ENCODE measurements at places on chromosomes 3 and 15.

- DNase-seq = no peak
Measured at GRCh38 chr3:33488246-33488645, 48.0 kb upstream of the UBP1 start.

DNA sequence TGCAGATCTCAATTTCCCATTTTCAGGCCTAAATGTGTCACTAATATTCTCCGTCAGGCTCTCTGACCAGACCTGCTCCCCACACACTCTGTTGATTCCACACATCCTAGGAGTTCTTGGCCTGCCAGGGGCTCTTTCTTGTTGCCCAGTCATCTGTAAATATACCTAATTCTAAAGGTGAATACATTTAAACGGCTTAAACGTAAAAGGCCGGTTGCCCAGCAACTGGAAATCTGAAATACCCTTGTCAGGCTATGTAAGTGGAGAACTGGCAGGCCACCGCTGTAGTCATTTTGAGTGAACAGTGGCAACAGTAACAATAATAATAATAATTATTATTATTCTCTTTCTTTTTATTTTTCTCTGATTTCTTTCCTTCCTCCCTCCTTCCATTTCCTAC, 302.7 kb downstream of the AGBL1 start:
- no peak for DNase-seq

DNA sequence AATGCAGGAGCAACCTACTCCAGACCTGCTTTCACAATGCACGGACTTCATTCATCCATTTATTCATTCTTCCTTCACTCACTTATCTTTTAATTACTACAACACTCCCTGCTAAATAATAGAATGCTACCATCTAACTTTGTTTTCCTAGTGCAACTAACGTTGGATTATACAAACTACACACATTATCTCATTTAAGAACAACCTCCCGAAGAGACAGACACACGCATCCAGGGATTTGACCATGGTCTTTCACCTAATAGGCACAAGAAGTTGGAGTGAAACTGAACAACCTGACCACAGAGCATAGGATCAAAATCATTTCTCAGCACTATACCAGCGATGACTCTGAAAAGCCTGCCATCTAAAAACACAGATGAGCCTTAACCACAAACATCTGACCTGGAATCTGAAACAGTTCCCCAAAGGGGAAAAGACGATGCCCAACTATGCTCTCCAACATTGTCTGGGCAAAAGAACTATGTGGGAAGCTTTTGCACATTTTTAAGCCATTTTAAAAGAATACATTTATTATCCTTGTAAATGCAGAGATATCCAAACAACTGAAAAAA, 21.0 kb downstream of the ZNF385D start:
- DNase-seq = no peak

- DNase-seq = no peak
Measured at GRCh38 chr3:13213911-13214846, 140.9 kb upstream of the IQSEC1 start.

DNA sequence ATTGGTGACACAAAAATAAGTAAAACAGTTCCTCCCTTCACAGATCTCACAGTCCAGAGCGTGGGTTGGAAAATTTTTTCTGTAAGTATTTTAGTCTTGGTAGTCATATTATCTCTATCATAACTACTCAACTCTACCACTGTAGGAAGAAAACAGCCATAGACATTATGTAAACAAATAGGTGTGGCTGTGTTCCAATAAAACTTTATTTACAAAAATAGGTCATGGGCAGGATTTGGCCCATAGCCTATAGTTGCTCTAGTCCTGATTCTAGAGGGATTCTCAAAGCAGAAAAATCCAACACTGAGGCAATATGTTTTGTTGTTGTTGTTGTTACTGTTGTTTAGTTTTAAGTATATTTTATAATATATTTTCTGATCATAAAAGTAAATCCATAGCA, 206.1 kb upstream of the GADL1 start:
- DNase-seq = no peak

GRCh38 chr15:83555383-83555782, 98.5 kb upstream of the ADAMTSL3 start:
- no peak for DNase-seq

DNA sequence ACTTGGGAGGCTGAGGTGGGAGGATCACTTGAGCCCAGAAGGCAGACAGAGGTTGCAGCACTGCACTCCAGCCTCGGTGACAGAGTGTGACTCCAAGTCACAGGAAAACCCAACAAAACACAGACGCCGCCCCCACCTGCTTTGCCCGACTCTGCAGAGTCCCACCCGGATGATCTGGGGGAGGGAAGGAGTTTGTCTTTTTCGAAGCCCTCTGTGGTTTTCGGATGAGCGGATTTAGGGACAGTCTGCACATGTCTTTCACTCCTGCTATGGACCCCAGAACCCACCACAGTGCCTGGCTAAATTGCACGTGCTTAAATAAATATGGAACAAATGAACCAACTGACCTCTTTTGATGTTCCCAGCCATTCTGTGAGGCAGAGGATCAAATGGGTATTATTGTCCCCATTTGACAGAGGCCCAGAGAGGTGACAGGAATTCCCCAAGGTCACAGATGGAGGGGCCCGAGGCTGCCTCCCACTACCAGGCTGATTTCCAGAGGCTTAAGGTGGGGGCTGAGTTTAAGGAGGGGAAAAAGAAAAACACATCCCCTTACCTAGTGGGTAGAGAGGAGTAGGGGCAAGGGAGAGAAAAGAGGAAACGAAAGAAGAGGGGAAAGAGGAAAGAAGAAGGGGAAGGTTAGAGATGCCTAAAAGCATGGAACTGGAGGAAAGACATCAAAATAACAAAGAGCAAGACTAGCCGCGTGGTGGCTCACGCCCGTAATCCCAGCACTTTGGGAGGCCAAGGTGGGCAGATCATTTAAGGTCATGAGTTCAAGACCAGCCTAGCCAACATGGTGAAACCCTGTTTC, 59.4 kb upstream of the TFRC start:
- no peak for DNase-seq

- DNase-seq = no peak
Measured at GRCh38 chr15:33150431-33150941, 44.0 kb downstream of the FMN1 start.

- no peak for DNase-seq
Measured at GRCh38 chr3:120114376-120114775, 20.1 kb upstream of the GSK3B start.

DNA sequence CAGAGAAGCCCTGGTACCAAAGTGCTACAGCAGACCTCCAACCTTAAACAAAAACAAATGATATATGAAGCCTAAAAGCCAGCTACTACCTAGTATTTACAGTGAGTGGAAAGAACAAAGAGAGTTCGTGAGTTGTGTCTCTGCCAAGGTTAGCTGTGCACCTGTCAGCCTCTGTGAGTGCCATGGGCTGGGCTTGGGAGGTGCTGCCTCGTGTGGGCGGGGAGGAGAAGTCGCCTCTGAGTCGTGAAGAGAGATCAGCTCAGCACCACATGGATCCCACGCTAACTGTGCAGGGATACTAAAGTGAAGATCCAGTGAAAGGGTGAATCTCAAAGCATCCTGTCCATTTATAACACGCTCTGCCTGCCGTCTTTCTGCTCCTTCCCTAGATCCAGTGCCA, 101.9 kb downstream of the CHDH start:
- no peak for DNase-seq

- no peak for DNase-seq
Measured at GRCh38 chr3:120364821-120365220, 15.7 kb upstream of the LRRC58 start.

GRCh38 chr3:46861605-46862368, 1.5 kb downstream of the MYL3 start:
- no peak for DNase-seq

GRCh38 chr3:37853691-37854413, 7.8 kb upstream of the CTDSPL start:
- DNase-seq = no peak

- DNase-seq = no peak
Measured at GRCh38 chr3:23004971-23005370, 198.2 kb upstream of the UBE2E2 start.

GRCh38 chr3:126486360-126486847, 10.7 kb upstream of the ZXDC start:
- no peak for DNase-seq

DNA sequence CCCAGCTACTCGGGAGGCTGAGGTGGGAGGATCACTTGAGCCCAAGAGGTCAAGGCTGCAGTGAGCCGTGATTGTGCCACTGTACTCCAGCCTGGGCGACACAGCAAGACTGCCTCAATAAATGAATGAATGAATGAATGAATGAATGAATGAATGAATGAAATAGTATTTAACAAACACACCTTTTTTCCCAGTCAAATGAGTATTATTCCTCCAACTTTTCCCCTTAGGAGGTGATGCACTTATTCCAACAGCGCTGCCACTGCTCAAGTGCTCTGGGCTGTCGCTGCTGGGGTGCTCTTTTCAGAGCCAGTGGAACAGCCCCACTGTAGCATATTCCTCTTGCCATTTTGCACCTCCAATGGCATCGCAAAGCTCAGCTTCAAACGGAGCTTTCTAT, 66.8 kb upstream of the RAD18 start:
- no peak for DNase-seq

DNA sequence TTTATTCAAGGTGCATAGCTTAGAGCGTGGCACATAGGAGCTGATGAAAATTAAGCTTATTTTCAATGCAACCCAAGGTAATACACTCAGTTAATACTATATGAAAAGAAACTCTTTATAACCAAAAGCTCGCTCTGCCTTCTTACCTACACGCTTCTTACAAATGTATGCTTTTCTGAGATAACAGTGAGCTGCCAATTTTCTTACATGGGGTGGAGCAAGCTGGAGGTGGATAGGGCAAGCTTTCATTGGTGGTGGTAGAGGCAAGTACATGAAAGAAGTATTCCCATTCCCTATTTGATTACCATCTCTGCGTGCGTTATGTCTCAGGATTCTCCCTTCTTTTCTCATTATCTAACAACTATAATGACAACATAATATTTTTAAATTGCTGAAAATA, 8.9 kb downstream of the DZIP3 start:
- DNase-seq = no peak

GRCh38 chr3:68090571-68090970, 436.2 kb upstream of the SUCLG2 start:
- no peak for DNase-seq

GRCh38 chr3:147989344-147989743, 580.2 kb downstream of the ZIC1 start:
- DNase-seq = no peak

GRCh38 chr3:12884186-12884680, 42.9 kb upstream of the RPL32 start:
- no peak for DNase-seq

GRCh38 chr3:66428733-66429132, 72.1 kb downstream of the LRIG1 start:
- no peak for DNase-seq

GRCh38 chr15:69265347-69265955, 33.3 kb upstream of the PAQR5 start:
- DNase-seq = peak; percentile 20

GRCh38 chr3:45683417-45684326, 5.5 kb upstream of the SACM1L start:
- no peak for DNase-seq

DNA sequence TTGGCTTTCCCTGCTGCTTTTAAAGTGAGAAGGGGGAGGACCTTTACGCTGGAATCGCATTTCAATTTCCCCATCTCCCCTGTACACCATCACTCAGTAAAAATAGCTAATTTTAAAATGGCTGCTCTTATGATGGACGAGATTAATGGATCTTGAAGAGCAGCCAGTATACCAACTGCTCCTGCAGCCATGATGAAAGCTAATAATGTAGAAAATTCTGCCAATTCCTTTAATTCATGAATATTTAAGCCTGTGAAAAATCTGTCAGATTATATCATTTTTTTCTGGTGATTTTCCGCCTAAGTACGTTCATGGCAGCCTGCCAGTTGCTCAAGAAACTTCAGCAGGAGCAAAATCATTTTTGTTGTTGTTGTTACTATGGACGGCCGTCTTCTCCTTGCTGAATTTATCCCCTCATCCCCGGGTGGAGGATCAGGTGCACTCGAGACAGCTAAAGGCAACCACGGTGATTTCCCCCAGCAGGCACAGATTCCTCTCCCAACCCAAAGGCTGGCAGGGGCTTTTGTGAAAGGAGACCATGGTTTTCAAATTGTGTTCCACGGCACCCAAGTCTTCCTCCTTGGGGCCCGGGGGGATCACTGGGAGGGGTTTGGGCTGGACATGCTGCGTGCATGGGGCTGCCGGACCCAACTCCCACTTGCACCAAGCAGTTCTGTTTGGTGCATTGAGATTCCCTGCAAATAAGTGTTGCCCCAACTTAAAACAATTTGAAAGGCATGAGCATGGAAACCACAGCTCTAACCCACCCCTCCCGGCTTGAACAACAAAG, 289.6 kb downstream of the UACA start:
- no peak for DNase-seq

- no peak for DNase-seq
Measured at GRCh38 chr3:48429960-48430707, at the start of gene PLXNB1. Gene PLXNB1 (minus strand): TSS chr3:48430086. CDS start chr3:48424611, 5,475 bp downstream.

DNA sequence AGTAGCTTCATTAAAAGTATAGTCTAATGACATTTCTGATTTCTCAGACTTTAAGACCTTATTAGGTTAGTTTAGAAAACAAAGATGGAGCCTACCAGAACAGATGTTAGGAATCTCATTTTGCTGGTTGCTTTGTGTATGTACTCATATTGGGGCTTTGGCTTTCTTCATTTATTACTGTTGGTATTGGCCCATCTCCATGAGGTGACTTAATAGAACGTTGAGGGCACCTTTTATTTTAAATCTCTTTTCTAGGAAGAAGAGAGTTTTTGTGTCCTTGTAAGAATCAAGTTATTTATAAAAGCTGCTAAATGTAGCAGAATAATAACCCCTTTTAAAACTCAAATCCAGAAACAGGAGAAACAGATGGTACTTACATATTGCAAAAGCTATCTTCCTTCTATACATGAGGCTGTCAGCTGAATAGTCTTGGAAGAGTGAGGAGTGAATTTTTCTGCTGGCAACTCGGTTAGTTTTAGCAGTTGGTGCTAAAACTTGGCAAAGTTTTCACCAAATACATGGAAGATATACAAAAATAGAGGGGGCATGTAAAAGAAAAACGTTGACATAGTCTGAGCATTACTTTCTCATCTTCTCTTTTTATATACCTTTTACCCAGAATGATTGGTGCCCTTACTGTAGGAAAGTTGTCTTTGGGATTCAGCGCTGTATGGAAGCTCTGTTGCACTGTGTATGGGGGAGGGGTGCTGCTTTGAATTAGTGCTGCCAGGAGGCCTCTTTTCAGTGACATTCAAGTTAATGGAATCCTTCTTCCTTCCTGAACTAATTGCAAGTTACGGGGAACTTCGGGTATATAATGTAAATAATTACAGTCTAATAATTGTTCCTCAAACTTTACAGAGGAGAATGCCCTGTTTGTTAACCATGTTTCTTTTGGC, 35.8 kb downstream of the CTNNB1 start:
- DNase-seq = no peak

Measured in CD4-positive, alpha-beta memory T cell (primary cell).